MM.1S (cell line): ENCODE measurements at places on chromosomes 3 and 15.

DNA sequence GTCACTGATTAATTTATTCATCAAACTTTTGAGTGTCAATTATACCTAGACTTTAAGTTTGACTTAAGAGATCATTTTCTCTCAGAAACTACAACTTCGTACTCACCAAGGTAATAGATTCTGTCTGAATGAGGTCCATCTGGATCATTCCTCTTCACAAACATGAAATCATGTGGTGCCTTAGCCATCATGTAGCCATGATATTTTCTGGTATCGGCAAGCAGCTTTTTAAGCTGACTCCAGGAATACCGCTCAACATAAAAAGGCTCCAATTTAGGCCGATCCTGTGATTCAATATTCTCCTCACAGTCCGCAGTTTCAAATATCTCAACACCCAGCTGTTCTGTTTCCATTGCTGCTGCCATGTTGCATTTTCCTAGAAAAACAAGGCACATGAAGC, 5.3 kb downstream of the DPP8 start:
- no peak for DNase-seq

DNA sequence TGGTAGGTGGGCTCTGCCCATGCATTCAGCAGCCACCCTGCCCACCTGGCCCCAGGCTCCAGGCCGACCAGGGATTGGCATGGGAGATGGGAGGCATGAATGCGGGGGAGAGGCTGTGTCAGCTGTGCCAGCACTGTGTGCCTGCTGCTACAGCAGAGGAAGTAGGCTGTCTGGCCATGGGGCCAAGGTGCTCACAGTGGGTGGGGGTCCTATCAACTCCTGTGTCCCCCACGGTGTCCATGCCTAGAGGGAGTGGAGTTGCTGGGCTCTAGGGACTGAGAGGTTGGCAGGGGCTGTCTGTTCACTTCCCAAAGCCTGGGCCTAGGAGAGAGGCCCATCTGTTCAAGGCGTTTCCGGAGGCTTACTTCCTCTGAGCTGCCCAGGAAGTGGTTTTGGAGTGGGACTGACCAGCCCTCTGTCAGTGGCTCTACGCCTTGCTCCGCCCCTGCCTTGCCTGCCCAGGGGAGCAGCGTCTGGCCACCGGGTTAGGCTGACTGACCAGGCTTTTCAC, 5.8 kb downstream of the PRKCD start:
- DNase-seq: no peak

GRCh38 chr3:13479332-13479581, 849 bp upstream of the HDAC11 start:
- DNase-seq: no peak

- DNase-seq: no peak
These were observed 136.0 kb upstream of the DAZL start for GRCh38 chr3:16741103-16741758.

DNA sequence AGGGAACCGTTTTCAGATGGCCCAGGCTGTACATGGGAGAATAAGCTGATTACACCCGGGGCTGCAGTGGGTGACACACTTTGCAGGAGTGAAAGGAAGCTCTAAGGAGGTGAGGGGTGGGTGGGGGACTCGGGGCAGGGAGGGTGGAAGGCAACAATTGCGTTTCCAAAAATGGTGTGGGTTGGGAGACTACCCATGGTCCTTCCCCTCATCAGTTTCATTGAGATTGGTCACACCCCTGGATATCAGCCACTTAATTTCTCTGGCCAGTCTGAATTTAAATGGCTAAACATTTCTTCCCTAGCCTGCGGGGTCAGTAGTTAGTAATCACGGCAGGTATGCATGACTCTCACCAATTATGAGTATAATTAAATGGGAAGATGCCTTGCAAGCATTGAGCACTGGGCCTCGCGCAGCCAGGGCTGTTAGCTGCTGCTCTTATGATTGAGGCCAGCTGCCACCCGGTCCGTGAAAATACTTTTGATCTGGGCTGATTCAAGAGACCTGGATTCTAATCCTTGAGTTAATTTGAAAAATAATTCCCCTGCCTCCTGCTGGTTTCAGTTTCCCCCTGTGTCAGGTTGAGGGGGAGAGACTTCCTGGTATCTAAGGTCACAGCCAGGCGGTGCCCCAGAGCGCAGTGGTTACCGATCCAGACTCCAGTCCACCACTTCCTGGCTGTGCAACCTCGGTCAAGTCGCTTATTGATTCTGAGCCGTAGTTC, 23.3 kb downstream of the SLC6A6 start:
- no peak for DNase-seq

DNA sequence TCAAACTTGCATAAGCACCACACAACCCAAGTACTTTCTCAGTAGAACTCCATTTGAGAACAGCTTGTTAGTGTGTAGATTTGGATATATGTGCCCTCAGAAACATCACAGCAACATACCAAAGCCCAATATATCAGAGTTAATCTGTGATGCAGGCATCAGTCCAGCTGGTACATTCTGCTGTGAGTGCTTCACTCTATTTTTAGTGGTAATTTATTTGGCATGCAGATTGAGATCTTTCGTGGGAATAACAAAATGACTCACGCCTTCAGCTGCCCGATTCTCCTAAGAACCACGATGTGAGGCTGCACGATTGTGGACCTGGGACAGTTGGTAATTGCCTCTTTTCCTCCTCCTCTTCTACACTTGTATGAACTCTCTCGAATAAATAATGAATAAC, 730.7 kb downstream of the SQOR start:
- DNase-seq: no peak

GRCh38 chr3:98966434-98966833, 64.9 kb upstream of the DCBLD2 start:
- no peak for DNase-seq

- DNase-seq: no peak
These were observed 67.5 kb upstream of the TSEN2 start for GRCh38 chr3:12416731-12417130.

DNA sequence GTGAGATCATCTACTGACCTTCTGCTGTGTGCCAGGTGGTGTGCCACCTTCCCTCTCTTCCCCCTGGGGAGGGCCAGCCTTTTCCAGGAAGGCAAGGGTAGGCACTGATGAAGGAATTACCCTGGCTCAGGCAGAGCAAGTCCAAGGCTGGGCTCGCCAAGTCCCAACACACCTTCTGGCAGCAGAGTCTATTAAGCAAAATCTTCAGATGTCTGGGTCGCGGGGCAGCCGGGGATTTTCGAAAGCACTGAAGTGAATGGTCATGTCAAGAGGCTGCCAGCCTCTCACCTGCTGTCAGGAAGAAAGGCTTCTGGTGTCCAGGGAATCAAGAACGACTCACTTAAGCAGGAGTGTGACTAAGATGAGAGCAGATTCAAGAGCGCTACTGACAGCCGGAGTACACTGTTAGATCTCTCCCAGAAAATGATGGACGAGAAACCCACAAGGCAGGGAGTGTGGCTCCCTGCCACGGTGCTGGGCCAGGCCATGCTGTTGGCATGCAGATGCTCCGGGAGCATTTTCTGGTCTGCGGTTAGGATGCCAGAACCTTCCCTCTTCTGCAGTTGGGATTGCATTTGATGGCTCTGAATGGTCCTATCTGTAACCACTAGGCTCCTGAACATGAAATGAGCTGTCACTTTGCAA, 479.8 kb downstream of the SHQ1 start:
- no peak for DNase-seq

DNA sequence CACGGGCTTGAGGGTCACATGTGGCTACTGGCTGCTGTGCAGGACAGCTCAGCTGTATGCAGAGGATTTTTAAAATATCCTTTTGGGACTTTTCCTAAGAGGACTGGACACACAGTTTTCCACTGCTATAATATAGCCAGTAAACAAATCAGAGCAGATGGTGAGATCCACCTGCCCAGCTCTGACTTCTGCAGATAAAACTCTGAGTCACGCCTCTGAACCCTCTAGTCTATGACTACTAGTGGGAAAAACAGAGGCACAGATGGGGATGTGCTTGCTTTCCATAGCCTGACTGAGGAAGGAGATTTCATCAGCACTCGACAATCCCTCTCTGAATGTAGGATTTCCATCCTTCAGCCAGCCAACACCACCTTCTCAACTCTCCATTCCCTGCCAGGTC, 45.1 kb downstream of the COLQ start:
- DNase-seq: no peak

- DNase-seq: no peak
These were observed 92.2 kb downstream of the ST6GAL1 start for GRCh38 chr3:187022403-187023029.

DNA sequence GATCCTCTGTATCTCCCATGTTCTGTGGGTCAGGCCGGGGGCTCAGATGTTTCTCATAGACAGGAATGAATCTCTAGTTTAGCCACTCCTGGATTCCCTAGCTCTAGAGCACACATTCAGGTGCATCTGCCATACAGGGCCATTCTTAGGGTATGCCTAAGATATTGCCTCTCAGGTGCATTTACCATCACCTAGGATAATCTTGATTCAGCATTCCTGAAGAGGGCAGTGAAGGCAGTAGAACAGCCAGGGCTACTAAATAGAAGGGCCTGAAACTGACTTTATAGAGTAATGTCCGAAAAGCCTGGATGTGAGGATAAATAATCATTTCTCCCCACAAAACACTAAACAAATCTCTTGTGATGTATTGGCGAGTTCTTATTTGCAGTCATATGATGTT, 882.0 kb downstream of the AGBL1 start:
- DNase-seq: no peak

- no peak for DNase-seq
These were observed 27.2 kb upstream of the SLC25A36 start for GRCh38 chr3:140914384-140914945.

GRCh38 chr15:90611157-90611556, 81.4 kb downstream of the CRTC3 start:
- DNase-seq: no peak

DNA sequence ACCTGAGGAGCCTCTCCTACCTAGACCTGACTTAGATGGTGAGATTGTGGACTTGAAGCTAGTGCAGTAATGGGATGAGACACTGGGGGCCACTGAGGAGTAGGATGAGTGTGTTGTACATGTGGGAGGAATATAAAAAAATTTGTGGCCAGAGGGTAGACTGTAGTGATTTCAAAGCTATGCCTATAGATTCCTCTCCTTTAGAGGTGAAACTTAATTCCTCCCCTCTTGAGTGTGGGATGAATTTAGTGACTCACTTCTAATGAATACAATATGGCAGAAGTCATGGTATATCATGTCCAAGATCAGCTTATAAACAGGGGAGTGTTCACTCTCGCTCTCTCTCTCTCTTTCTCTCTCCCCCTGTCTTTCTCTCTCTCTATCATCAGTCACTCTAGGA, 6.7 kb downstream of the ZNF860 start:
- no peak for DNase-seq

DNA sequence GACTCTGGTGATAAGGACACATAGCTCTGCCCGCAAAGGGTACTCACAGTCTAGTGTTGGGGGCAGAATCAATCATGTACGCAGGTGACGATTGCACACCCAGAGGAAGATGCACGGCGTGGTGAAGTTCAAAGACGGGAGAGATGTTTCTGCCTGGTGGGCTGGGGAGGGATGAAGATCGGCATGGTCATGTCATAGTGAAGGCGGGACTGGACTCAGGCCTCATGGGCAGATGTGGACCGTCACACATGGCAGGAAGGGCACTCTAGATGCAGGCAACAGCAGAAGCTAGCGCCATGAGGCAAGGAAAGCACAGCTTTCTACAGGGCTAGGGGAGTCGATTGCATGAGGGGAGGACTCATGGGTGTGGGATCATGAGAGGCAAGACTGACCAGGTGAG, 240.6 kb downstream of the OPA1 start:
- DNase-seq: no peak

GRCh38 chr3:138296639-138297038, 33.0 kb downstream of the NME9 start:
- DNase-seq: no peak
